Gastroesophageal sphincter (tissue), 4 donors: ENCODE measurements at places on chromosomes 3 and 15. TPM values are rescaled to one million over a fixed set of nuclear protein-coding genes. Genes with fewer than 3 reads are reported as not detected.

The DGKG gene
- 134 TPM for total RNA-seq

The RPP14 gene
- 14.0 TPM for total RNA-seq

The RCCD1 gene
- total RNA-seq, result 11.1 TPM

The COL8A1 gene
- 20.3 TPM for total RNA-seq

The TM4SF18 gene
- total RNA-seq, result 8.1 TPM

The SLC24A5 gene
- total RNA-seq, result not detected

The TF gene
- 0.78 TPM for total RNA-seq

The TRIM42 gene
- total RNA-seq, result not detected

The BTLA gene
- total RNA-seq, result 1.8 TPM

The ISLR gene
- 52.6 TPM for total RNA-seq

The LHFPL4 gene
- total RNA-seq, result 0.04 TPM

The RNU5B-1 gene
- total RNA-seq, result not detected

The HDC gene
- 3.1 TPM for total RNA-seq

The ZNF860 gene
- total RNA-seq, result 0.08 TPM

The EXD1 gene
- not detected for total RNA-seq

The CSPG4 gene
- 98.7 TPM for total RNA-seq

The SELENOK gene
- total RNA-seq, result 42.2 TPM

The NEDD4 gene
- total RNA-seq, result 37.6 TPM

The SLC38A3 gene
- not detected for total RNA-seq

The PARP16 gene
- total RNA-seq, result 10.1 TPM

The ECE2 gene
- total RNA-seq, result 0.67 TPM

The SKOR1 gene
- total RNA-seq, result 2.2 TPM

The PAQR5 gene
- 0.27 TPM for total RNA-seq

The DZIP3 gene
- total RNA-seq, result 10.3 TPM

The KLHL25 gene
- total RNA-seq, result 10.8 TPM

The CIDEC gene
- total RNA-seq, result 12.4 TPM

The RBPMS2 gene
- total RNA-seq, result 14.6 TPM

The PROS1 gene
- total RNA-seq, result 50.1 TPM

The TMEM44 gene
- 8.8 TPM for total RNA-seq

The CCR9 gene
- total RNA-seq, result not detected

The CPN2 gene
- total RNA-seq, result not detected

The SENP7 gene
- total RNA-seq, result 41.4 TPM

The GOLGA8T gene
- not detected for total RNA-seq

The KCNH8 gene
- 0.62 TPM for total RNA-seq

The HHLA2 gene
- not detected for total RNA-seq

The SCAANT1 gene
- not detected for total RNA-seq

The ZNF502 gene
- 10.0 TPM for total RNA-seq

The SLCO3A1 gene
- 12.1 TPM for total RNA-seq

The DPPA4 gene
- not detected for total RNA-seq

The CHDH gene
- total RNA-seq, result 5.5 TPM
